ENCODE measurements at places on chromosomes 1 and 21. TPM values are rescaled to one million over a fixed set of nuclear protein-coding genes. Genes with fewer than 3 reads are reported as not detected.
A peak's percentile ranks its signal among the peaks of the same experiment; 100 is the strongest.

DNA sequence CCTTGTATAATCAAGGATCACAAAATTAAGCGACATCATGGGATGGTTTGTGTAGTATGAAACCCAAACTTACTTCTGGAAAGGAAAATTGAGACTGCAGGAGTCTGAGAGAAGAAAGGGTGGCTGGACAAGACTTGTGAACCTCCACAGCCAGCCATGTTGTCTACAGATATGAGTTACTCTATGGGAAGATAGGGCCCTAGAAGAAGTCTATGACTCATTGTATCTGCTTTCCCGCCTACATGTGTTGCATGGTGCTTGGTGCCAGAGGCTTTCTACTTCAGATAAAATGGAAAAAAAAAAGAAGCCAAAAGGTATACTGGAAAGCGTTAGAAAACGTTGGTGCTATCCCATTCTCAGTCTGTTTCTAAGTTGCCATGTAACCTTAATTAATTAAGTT lies 18.7 kb upstream of the OR6N2 start:
- no peak for DNase-seq

- no peak for DNase-seq
Measured at GRCh38 chr1:238916828-238917227, 469.5 kb upstream of the CHRM3 start.

SYCP1 gene
- not detected for total RNA-seq

DNA sequence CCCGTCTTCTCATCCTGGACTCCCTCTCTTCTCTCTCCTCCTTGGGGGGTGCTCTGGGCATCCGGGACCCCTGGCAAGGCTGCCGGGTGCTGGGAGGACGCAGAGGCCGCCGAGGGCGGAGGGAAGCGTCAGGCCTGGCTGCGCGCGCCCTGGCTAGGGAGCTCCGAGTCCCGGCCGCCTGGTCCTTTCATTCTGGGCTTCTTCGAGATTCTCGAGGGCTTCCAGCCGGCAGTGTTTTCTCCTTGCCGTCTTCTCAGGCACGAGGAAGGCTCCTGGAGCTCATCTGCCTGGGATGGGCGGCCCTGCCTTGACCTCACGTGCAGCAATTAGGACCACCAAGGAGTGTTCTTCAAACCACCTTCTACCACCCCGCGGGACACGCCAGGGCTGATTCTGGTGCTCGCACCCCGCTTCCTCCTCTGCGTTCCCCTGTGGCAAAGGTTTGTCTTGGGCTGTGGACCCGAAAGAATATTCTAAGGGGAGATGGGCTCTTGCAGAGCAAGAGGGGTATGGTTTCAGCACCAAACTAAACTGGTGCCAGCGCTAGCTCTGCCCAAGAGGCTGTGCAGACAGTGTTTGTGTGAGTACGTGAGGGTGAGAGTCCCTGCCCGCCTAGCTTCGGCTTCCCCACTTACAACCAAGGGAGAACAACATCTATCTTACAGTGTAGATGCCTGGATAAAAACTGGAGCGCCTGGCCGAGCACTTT lies 36.5 kb downstream of the PIK3CD start:
- no peak for DNase-seq

GRCh38 chr1:118970451-118970850 lies 17.7 kb downstream of the TBX15 start:
- DNase-seq, result no peak

LMOD1 gene
- total RNA-seq, result 0.13 TPM

DNA sequence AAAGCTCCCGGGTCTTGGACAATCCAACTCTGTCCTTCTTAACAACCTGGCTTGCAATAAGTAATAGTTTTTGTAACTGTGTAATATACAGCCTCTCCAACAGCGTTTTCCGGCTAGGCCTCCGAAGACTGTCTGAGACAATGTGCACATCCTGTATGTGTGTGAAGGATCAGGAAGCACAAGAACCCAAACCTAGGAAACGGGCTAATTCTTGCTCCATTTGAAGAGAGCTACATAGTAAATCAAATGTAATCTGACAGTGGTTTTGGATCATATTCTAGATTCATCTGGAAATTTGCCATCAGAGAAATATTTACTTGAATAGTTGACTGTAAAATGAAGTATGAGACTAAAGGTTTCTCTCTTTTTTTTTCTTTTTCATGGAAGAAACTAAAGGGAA lies 1.2 kb downstream of the GPR52 start:
- DNase-seq, result no peak

GRCh38 chr21:29647353-29647781 lies 292.4 kb downstream of the GRIK1 start:
- peak; percentile 13 for DNase-seq

LHX8 gene
- total RNA-seq, result not detected

DNA sequence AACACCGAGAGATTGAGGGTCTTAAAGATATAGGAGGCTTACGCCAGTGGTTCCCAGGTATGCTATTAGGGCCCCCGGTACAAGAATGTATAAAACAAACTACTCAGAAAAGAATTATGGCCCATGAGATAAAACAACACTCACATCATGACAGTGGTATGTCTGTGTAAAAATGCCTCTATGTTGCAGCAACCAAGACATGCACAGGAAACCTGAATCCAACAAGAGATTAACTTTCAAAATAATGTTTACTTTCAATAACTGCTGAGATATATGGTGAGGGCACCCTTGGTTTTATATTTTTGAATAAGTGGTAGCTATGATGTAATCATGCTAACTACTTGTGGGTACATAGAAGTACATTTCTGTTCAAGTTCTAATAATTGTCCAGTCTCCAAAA lies 74.9 kb downstream of the PUM1 start:
- no peak for DNase-seq

AIM2 gene
- total RNA-seq, result not detected

DNA sequence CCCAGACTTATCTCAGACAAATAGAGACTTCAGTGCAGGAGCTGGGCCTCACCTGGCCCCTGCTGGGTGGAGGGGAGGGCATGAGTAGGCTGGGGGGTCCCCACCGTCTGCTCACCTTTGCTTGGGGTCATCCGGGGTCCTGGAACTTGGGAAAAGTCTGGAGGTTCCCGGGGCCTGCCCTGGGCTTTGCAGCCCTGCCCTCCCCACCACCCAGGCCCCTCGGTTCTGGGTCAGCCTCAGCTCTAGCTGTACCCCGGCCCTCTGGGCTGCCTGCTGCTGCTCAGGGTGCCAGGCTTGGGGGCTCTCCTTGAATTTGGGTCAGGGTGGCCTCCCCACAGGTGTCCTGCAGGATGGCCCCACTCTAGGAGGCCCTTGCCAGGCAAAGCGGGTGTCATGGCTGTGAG lies 2.4 kb upstream of the TMEM52 start:
- DNase-seq, result no peak

- DNase-seq, result no peak
Measured at GRCh38 chr21:42063571-42064521, 7.3 kb upstream of the UMODL1 start.

- no peak for DNase-seq
Measured at GRCh38 chr1:33118274-33118673, 37.3 kb downstream of the AZIN2 start.

DNA sequence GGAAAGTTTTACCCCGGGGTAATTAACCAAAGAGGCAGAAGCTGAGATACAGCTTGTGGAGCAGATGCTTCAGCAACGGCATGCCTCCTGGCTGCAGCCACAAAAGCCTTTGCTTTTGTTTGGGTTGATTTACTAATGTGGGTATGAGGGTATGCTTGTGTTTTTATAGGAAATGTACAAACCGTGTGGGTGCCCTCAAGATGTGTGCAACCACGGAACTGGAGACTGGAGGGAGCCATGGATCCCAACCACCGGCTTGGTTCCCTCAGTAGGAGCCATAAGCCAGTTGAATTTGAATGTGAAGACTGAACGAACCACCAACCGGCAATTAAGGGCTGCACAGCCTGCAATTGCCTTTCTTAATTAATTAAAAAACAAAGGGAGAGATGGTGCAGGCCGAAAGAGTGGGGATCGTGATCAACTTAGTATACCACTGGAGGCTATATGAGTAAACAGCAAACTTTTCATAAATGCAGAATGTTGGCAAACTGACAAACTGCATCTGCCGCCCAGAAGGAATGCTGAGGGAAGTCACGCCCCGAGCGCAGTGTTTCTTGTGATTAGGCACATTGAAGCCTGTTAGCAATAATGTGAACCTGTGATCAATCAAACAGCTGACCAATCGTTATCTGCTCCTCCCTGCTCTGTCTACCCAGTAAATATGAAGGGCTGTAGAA lies 104.1 kb downstream of the DISP1 start:
- no peak for DNase-seq

IFNGR2 gene
- total RNA-seq, result 45.4 TPM

KLF17 gene
- 0.19 TPM for total RNA-seq

GRCh38 chr1:178607718-178608408 lies 95.0 kb downstream of the TEX35 start:
- no peak for DNase-seq

- DNase-seq, result peak; percentile 61
Measured at GRCh38 chr1:172320733-172321132, 99.8 kb upstream of the C1orf105 start.

- peak; percentile 22 for DNase-seq
Measured at GRCh38 chr1:112618114-112618720, 724 bp downstream of the ST7L start.

RHBDL2 gene
- 0.17 TPM for total RNA-seq

CNN3 gene
- 513 TPM for total RNA-seq

DNA sequence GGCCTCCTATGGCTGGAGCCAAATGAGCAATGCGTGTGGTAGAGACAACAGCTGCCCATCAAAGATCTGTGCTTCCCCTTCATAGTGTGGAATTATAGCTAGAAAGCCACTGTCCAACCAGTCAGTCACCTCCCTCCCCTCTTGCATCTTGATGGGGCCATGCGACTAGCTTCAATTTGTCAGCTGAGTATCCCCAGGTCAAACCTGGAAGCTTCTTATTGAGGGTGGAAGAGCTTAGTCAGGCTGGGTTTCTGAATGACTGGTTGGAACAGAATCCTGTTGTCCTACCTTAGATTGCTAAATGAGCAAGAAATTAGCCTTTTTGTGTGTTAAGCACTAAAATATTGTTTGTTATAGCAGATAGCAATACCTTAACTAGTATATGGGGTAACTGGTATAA lies 625.4 kb downstream of the PTPRC start:
- DNase-seq, result no peak

GRCh38 chr1:21024918-21025317 lies 151.8 kb downstream of the EIF4G3 start:
- no peak for DNase-seq

- DNase-seq, result peak; percentile 97
Measured at GRCh38 chr1:77536813-77537212, 145.6 kb downstream of the ZZZ3 start.

RNU1-2 gene
- total RNA-seq, result not detected

DNA sequence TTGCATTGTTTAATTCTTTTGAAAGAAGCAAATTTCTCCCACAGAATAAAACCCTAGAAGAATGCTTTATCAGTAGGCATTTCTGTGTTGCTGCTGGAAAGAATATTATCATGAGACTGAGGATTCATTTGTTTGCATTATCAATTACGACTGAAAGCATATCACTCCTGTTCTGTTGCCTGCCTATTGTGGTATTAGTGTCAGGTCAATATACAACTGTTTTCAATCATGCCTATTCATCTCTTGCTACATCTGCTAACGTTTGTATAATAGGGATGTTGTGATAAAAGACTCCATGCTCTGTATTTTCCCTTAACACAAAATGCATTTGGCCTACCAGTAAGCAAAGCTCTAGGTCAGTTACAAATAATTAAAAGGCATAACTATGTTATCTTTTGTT lies 221.5 kb downstream of the PTPRC start:
- DNase-seq, result no peak

GBP6 gene
- not detected for total RNA-seq

GRCh38 chr1:62904856-62905225 lies 120.9 kb downstream of the ATG4C start:
- no peak for DNase-seq

DNA sequence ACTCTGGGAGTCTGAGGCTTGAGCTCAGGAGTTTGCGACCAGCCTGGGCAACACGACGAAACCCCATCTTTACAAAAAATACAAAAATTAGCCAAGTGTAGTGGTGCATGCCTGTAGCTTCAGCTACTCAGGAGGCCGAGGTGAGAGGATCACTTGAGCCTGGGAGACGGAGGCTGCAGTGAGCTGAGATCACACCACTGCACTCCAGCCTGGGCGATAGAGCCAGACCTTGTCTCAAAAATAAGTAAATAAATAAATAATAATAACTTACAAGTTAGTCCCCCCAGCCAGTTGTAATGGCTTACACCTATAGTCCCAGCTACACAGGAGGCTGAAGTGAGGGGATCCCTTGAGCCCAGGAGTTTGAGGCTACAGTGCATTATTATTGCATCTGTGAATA lies 21.7 kb upstream of the BTG2 start:
- DNase-seq, result no peak

DNA sequence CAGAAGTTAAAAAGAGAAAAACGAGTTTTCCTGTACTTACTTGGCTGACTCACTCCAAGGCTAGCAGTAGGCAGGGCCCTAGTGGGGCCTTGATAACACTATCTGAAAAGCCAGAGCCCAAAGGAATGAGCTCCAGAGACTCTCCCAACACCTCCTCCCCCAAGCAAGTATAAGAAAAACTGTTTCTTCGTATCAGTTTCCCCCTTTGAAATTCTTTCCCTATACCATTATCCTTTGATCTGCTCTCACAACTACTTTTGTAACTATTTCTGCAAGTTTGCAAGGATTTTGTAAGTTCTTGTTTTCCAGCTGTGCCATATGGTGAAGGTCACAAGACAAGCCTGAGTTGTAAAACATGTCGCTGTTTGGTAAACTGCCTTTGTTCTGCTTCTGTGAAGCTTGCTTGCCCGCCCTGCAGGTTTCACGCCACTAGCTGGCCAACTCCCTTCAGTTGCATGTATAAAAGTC lies 36.5 kb upstream of the KCNJ15 start:
- DNase-seq, result no peak

ARHGAP29 gene
- total RNA-seq, result 18.1 TPM

- peak; percentile 53 for DNase-seq
Measured at GRCh38 chr1:242205622-242206489, 207.0 kb upstream of the MAP1LC3C start.

GRCh38 chr1:37148663-37149062 lies 114.3 kb upstream of the GRIK3 start:
- DNase-seq, result no peak

CFAP57 gene
- not detected for total RNA-seq

NOTCH2 gene
- total RNA-seq, result 140 TPM

DNA sequence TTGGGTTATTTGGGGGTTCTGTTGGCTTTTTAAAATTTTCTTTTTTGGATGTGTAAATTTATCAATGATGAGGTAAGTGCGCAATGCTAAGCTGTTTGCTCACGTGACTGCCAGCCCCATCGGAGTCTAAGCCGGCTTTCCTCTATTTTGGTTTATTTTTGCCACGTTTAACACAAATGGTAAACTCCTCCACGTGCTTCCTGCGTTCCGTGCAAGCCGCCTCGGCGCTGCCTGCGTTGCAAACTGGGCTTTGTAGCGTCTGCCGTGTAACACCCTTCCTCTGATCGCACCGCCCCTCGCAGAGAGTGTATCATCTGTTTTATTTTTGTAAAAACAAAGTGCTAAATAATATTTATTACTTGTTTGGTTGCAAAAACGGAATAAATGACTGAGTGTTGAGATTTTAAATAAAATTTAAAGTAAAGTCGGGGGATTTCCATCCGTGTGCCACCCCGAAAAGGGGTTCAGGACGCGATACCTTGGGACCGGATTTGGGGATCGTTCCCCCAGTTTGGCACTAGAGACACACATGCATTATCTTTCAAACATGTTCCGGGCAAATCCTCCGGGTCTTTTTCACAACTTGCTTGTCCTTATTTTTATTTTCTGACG lies 3.1 kb downstream of the OLIG2 start:
- no peak for DNase-seq

- no peak for DNase-seq
Measured at GRCh38 chr1:3443807-3444206, 10.7 kb upstream of the ARHGEF16 start.

RAB4A gene
- total RNA-seq, result 17.1 TPM

Measured in LHCN-M2 (cell line).